Thoracic aorta (tissue), 2 donors: ENCODE measurements at places on chromosomes 5 and 9. TPM values are rescaled to one million over a fixed set of nuclear protein-coding genes. Genes with fewer than 3 reads are reported as not detected.

DNA sequence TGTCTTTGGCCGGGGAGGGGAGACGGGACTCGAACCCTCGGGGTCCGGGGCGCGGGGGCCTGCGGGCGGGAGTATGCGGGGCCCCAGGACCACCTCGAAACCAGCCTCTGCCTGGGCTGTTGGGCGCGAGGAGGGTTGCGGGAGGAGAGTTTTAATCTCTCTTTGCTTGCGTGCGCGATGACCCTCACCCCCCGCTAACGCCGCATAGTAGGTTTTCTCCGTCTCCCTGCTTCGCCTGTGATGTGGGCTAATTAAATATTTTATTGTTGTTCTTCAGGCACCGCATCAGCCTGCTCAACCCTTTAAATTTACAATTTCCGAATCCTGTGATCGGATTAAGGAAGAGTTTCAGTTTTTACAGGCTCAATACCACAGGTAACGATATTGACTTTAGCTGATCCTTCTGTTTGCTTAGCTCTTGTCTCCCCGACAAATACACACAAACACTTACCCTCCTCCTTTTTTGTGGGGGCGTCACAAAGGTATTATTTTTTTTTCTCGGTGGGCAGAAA, 1.7 kb downstream of the TLE4 start:
- peak overlapping the region; percentile 95 for H3K4me3 ChIP-seq
- no peak for DNase-seq
- H3K4me1 ChIP-seq, result peaks cover 12% of the 10 kb centered on the region
- no peaks in the 10 kb centered on the region for H3K36me3 ChIP-seq

- no peaks in the 10 kb centered on the region for H3K27me3 ChIP-seq
- H3K36me3 ChIP-seq, result no peaks in the 10 kb centered on the region
- DNase-seq, result no peak
- H3K4me1 ChIP-seq, result peaks cover 7% of the 10 kb centered on the region
- no peak overlapping the region for H3K4me3 ChIP-seq
- H3K27ac ChIP-seq, result no peak overlapping the region
Measured at GRCh38 chr9:89952401-89952800, 347.6 kb downstream of the GADD45G start.

- no peaks in the 10 kb centered on the region for H3K4me1 ChIP-seq
- no peaks in the 10 kb centered on the region for H3K27me3 ChIP-seq
- no peak for DNase-seq
- H3K36me3 ChIP-seq, result no peaks in the 10 kb centered on the region
- no peak overlapping the region for H3K27ac ChIP-seq
Measured at GRCh38 chr9:133246991-133247390, 28.0 kb downstream of the ABO start.

- DNase-seq, result no peak
- H3K27ac ChIP-seq, result no peak overlapping the region
- peaks cover 44% of the 10 kb centered on the region for H3K4me1 ChIP-seq
- H3K27me3 ChIP-seq, result no peaks in the 10 kb centered on the region
- no peak overlapping the region for H3K4me3 ChIP-seq
- H3K36me3 ChIP-seq, result no peaks in the 10 kb centered on the region
Measured at GRCh38 chr5:141518618-141519015, 29.7 kb downstream of the PCDHGC5 start.

GRCh38 chr5:127333483-127333882, 42.9 kb downstream of the MEGF10 start:
- H3K4me3 ChIP-seq, result no peak overlapping the region
- H3K27me3 ChIP-seq, result no peaks in the 10 kb centered on the region
- no peak overlapping the region for H3K27ac ChIP-seq
- H3K4me1 ChIP-seq, result no peaks in the 10 kb centered on the region
- no peak for DNase-seq

DNA sequence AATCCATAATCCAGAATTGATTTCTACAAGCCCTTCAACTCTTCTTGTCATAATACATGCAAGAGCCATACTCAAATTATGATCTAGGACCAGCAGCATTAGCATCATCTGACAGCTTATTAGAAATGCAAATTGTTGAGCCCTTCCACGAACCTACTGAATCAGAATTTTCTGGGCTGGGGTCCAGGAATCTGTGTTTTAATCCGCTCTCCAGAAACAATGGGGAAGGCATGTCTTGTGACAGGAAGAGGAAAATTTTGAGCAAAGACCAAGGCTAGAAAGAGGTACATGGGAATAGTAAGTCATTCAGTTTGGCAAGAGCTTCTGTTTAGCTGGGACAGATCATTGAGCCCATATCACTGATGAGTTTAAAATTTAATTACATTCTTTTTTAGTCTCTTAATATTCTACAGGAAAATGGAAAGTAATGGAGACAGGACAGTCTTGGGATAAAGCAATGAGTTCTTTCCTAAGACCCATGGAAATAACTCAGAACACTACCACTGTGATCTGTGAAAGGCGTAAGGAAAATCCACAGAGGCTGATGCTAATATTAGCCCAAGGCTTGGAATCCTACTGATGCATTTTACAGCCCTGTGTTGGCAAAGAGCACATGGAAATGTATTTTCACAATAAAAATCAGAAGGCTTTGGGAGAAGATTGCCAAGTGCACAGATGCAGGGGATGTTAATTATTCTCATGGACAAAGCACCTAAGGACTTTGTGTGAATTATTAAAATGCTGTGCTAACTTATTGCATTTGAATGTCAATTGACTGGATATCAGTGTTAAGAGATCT, 73.7 kb upstream of the STK32A start:
- no peak overlapping the region for H3K27ac ChIP-seq
- no peak overlapping the region for H3K4me3 ChIP-seq
- no peaks in the 10 kb centered on the region for H3K36me3 ChIP-seq
- H3K4me1 ChIP-seq, result no peaks in the 10 kb centered on the region
- no peak for DNase-seq
- H3K27me3 ChIP-seq, result no peaks in the 10 kb centered on the region

Gene CXCL14
- 27.5 TPM for total RNA-seq

- H3K36me3 ChIP-seq, result no peaks in the 10 kb centered on the region
- no peak overlapping the region for H3K4me3 ChIP-seq
- H3K27ac ChIP-seq, result no peak overlapping the region
- H3K4me1 ChIP-seq, result no peaks in the 10 kb centered on the region
- no peak for DNase-seq
Measured at GRCh38 chr5:20610681-20611080, 622.7 kb upstream of the CDH18 start.
